GM12892 (cell line): ENCODE measurements at places on chromosomes 4 and X.
A peak's percentile ranks its signal among the peaks of the same experiment; 100 is the strongest.

DNA sequence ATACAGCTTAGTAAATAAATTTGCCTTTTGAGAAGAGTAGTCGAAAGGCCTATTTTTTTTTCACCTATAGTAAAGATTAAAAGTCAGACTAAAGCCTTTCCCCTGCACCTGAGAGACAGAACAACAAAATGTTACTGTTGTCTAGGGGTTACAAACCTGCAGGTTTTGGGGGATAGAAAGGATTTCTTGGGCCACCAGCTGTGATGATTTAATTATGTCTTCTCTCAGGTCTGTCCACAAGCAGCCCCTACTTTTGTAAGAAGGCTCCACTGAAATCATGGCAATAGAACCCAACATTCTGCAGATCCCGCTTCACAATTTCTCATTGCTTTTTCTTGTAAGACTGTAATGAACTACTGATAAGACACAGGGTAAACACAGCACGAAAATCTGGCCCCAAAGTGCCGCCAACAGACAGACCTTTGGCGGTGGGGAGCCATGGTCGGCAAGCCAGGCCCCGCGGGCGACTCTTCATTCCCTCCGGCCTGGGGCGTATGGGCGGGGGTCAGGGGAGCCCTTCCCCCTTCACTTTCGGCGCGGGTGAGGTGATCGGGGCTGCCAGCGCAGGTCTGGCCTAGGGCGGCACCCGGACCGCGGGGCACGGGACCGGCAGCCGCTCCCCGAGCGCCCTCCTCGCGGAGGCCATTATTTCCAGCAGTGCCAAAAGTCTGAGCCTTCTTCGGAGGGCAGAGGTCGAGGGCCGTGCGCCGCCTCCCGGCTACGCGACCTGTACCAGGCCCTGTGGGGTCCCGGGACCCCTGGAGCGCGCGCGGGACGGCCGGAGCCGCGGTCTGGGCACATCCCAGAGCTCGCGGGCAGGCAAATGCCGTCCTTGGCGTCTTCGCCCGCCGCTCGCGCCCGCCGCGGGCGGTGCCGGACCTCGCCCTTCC is 812 bp upstream of the KDM6A start:
- DNase-seq: peak; percentile 43

DNA sequence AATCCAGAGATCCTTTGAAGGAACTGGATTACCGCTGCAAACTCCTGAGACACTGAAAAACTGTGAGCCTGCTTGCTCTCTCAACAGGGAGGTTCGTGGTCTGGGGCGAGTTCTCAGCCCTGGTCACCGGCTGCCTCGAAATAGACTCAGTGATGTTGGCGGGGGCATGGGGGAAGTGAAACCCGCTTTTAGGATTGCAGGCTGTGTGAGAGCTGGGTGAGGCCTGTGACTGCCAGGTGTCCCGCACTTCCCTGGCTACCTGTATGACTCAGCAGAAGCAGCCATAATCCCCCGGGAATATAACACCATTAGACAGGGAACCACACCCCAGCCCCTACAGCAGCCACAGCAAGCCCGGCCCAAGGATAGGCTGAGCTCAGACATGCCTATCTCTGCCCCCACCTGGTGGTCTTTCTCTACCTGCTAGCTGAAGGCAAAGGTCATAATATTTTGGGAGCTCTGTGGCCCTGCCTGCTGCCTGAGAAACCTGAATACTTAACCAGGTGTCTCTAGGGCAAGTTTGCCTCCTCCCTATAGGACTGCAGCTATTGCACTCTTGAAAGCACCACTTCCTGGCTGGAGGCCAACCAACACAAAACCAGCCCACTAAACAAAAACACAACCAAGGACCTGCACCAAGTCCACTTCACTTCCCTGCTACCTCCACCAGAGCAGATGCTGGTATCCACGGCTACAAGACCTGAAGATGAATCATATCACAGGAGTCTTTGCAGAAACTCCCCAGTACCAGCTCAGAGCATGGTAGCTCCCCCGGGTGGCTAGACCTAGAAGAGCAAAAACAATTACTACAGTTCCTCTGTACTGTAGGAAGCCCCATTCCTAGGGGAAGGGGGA is 202.0 kb downstream of the RRAGB start:
- DNase-seq: peak; percentile 23

DNA sequence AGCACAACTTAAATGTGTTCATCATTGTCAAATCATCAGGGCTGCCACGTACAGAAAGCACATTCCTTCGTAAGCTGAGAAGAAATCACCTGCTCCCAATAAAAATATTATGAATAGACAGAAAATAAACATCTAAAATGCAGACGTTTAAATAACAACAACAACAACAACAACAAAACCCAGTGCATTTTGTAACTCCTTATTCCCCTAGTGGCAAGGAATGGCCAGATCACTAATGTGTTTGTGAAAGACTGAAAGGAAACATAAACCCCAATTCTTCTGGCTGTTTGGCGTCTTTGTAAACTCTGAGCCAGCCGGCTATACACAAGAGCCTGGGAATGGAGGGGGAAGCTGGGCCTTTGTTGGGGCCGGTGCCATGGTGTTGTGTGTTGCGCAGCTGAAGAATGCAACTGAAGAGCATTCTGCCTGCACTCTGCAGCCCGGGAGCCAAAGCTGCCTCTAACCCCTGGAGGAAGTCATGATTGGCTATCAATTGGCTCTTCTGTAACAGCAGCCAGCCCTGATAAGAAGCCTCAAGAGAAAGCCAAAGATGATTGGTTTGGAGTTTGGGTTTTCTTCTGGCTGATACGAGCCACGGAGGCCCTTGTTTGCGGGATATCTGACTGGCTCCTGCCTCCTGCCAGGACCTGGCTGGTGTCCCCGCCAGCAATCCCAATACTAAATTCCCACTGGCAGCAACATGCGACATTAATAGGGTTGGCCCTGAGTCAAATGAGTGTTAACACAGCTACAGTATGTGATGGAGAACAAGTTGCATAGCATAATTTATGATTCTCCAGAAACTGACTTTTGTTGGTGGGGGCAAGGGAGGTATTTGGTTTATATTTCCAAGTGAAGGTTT is 89.7 kb upstream of the TFDP3 start:
- DNase-seq: no peak

- DNase-seq: no peak
Observed at GRCh38 chr4:97235521-97235920, 907.8 kb downstream of the STPG2 start.

DNA sequence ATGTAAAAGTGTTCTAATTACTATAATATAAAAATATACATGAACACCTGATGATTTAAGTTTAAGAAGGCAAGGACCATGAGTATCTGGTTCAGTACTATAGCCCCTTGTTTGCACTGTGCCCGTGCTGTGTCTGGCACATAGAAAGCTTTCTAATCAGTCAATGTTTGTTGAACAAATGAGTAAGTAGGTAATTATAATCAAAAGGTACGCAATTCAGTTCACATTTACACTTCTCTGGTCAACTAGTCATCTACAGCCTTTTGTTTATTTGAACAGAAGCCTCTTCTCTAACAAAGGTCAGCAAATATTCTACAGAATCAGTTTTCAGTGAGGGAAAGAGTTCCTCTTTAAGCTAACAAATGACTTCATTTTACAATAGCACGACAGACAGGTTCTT is 523.3 kb downstream of the SMARCA1 start:
- no peak for DNase-seq

GRCh38 chrX:110245011-110245410 is 72.9 kb downstream of the AMMECR1 start:
- no peak for DNase-seq

DNA sequence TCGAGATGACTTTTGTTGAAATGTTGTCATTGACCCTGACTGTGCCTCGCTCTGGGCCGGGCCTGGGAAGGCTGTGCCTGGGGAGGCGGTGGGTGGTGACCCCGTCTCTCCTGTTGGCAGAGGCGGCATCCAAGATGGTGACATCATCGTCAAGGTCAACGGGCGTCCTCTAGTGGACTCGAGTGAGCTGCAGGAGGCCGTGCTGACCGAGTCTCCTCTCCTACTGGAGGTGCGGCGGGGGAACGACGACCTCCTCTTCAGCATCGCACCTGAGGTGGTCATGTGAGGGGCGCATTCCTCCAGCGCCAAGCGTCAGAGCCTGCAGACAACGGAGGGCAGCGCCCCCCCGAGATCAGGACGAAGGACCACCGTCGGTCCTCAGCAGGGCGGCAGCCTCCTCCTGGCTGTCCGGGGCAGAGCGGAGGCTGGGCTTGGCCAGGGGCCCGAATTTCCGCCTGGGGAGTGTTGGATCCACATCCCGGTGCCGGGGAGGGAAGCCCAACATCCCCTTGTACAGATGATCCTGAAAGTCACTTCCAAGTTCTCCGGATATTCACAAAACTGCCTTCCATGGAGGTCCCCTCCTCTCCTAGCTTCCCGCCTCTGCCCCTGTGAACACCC is 36.4 kb downstream of the HTRA3 start:
- DNase-seq: no peak
